LHCN-M2 (cell line): ENCODE measurements at places on chromosomes 6 and 20. TPM values are rescaled to one million over a fixed set of nuclear protein-coding genes. Genes with fewer than 3 reads are reported as not detected.
A peak's percentile ranks its signal among the peaks of the same experiment; 100 is the strongest.

Gene PTCHD4
- total RNA-seq = 21.0 and 23.6 TPM in 2 replicates

Gene ID4
- not detected in 2 replicates for total RNA-seq

DNA sequence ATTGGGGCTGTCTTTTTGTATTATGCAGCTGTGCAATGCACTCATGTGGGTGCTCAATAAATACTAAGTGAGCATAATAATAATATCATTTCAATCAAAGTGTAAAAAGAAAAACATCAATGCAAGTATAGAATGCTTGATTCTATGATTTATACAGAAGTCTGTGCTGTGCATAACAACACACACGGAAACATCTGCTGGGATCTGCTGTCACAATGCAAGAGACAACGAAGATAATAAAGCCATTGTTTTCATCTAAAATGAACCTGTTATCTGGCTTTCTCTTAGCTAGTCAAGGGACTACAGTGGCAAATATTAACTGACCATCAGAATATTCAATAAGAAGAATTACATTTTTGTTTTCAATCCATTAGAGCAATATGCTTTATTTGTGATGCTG, 1156.9 kb upstream of the MAP3K7 start:
- DNase-seq = no peak

Gene ANKEF1
- total RNA-seq = 0.23 and 0.26 TPM in 2 replicates

DNA sequence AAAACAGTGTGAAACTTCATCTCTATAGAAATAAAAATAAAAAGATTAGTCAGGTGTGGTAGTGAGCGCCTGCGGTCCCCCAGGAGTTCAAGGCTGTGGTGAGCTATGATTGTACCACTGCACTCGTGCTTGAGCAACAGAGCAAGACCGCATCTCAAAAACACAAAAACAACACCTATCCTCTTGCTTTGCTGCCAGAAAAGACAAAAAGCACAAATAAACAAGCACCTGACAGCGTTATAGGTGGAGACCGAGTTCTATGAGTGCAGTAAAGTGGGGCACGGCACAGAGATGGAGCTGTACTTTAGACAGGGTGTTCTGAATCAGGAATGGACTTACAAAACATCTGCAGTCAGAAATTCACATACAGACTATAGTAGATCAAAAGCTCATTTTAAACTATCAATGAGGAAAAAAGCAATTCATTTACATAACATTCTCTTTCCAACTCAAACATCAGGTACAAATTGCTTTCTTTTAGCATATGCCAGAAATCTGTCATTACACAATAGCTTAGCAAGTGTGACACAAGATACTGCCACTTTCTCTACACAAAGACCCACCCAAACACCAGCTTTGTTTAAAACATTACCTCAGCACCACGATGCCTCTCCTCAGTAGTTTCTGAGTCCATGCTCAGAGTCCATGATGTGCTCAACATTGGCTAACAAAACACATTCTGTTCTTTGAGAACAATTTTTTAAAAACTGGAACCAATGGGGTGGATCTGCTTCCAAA, 10.1 kb downstream of the EZR start:
- DNase-seq = no peak

GRCh38 chr6:683742-684440, 9.0 kb downstream of the EXOC2 start:
- DNase-seq = peak; percentile 92

DNA sequence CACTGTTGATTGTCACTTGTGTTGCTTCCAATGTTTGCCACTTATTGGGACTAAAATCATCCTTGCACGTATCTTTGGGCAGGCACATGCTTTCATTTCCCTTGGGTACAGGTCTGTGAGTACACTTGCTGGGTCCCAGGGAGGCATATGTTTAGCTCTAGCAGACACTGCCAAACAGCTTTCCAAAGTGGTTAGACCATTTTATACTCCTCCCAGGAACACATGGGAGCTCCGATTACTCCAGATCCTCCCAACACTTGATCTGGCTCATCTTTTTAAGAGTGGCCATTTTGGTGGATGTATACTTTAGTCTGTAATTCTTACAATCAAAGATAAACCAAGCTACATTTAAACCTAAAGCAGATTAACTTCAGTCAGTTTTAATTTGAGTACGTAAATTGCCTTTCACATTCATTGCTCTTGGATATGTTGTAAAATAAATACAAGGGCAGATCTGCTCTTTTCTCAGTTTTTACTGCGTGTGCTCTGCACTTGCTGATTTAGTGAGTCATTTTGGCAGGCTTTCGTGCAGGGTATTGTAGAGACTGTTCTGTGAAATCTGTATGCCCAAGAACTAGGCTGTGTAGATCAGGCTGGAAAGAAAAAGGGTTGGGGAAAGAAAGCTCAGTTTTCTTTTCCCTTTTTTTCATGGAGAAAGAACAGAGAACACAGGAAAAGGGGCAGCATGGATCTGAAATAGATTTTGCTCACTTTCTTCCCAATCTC, 19.5 kb downstream of the SLC22A1 start:
- peak; percentile 65 for DNase-seq

Gene WFDC5
- total RNA-seq = not detected in 2 replicates

DNA sequence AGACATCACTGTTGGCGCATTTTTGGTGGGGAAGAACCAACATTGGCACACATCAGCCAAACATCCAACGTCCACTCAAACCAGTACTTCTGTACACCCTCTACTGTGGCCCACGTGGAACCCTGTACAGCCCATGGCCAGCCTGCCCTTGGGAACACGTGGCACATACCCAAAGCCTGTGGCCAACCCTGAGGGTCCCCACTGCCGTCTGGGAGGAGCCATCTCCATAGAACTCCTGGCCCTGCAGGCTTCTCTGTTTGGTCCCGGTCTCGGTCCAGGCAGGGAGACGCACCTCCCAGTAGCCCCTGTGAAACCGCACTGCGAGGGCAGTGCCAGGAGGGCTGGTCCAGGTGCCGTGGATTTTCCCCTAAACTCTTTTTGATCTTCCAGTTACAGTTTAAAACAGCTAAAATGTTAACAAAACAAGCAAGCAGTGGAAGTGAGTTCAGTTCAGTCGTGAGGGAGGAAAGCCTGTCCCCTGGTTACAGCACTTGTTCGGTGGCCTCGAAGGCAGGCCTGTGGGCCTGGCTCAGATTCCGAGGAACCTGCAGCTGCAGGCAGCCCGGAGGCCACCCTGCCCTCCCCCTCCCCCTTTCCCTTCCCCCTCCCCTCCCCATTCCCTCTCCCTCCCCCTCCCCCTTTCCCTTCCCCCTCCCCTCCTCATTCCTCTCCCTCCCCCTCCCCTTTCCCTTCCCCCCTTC, 233.7 kb downstream of the DLL1 start:
- DNase-seq = no peak

DNA sequence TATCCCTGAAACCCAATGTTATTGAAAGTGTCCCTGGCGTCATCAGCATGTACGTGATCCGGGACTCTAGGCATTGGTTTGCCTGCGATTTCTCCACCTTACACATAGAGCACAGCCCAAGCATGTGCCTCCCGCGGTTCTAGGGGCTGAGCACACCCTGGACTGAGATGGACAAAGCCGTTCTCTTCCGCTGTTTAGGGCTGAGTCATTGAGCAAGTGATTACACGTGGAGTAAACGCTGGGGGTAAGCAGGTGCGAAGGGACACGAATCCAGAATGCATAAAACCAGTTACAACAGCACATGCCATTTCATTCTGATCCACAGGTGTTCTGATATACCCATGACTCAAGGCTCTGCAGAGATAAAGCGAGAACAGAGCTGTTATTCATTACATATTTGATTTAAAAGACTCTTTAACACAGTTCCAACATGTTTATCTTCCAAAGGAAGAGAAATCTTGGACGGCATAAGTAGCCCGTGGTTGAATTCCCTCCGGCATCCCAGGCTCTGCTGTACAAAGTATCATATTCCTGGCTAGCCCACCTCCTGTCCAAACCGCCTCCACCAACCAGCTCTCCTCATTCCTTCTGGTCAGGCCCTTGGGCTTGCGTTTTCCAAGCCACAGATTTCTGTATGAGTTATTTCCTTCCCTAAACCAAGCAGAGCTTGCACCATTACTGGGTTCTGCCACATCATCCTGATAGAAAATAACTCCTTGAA, 36.1 kb upstream of the THBS2 start:
- DNase-seq = peak; percentile 23

- DNase-seq = peak; percentile 12
These were observed 27.1 kb upstream of the HAO1 start for GRCh38 chr20:7967199-7967844.

GRCh38 chr20:3802524-3803239, 6.6 kb downstream of the CDC25B start:
- DNase-seq = no peak

Gene UNC5CL
- total RNA-seq = under 0.01 TPM in 1 of 2 replicates, not detected in the other

Gene KLC4
- 10.6 and 11.2 TPM in 2 replicates for total RNA-seq

GRCh38 chr20:49928411-49929141, 7.6 kb upstream of the RNF114 start:
- DNase-seq = peak; percentile 82

DNA sequence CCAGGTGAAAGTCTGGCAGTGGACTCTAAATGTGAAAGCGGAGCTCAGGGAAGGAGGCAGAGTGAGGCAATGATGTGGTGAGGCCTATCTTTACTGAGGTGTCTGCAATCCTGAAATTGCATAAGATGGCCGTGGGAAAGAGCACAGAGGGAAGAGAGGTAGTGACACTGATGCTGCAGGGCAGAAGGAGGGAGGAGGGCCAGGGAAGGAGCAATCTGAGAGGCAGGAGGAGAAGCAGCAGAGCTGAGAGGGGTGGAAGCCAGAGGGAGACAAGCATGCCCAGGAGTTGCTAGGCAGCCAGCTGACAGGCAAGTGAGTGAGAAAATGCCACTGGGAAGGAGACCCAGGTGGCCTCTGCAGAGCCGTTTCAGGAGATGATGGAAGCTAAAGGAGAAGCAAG, 97.4 kb upstream of the CNR1 start:
- no peak for DNase-seq

Gene SSR1
- total RNA-seq = 109 and 128 TPM in 2 replicates

DNA sequence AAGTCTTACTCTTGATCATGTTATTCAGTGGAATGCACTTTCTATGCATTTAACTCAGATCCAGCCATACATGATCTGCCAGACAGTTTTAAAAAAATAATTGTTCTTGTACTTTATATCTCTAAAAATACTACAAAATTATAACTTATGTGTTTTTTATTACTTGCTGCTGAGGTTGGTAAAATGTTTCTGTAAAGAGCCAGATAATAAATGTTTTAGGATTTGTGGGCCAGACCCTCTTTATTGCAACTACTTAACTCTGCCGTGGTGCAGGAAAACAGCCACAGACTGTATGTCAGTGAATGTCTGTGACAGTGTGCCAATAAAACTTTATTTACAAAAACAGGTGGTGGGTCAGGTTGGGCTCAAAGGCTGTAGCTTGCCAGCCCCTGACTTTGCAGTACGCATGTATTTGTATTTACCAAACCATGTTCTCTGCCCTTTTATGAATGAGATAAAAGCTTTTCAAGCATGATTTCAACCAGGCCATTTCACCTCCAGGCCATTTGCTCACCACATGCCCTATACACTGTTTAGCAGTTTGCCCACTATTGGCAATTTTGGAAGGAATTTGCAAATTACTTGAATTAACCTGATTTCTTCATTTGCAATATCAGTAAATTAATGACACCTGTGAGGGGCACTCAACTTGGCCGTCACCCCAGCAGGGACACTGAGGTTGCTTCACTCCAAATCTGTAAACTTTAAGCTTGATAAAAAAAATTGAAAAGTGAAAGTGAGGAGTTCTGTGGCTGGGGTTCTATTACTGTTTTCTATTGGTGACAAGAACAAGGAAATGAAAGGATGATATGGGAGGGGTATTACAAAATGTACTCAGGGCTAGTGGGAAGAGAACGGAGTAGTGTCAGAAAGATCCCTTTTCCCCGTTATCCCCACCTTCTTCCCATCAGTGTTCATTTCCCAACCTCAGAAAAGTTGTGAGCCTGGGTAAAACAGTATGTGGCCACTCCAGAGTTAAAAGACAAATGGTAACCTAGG, 133.4 kb downstream of the CEBPB start:
- no peak for DNase-seq

DNA sequence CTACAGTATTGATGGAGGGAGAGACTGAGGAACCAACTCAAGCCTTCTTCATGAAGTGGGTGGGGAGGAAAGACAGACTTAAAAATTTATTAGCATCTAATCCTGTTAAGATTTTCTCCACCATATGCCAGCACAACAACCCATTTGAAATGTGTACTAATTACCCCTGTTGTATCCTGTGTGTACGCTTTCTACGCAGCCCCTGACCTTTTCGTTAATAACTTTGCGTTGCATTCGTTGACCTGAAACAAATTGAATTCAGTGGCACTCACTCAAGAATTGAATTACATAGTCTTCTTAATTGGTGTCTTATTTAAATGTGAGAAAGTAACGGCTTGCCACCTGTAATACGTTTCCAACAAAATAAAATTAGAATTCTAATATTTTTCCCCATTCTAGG, 113.9 kb downstream of the LINC00237 start:
- no peak for DNase-seq

- peak; percentile 11 for DNase-seq
These were observed 74.8 kb upstream of the MBOAT1 start for GRCh38 chr6:20286968-20287565.

GRCh38 chr20:59448851-59449444, 148.5 kb downstream of the EDN3 start:
- no peak for DNase-seq

DNA sequence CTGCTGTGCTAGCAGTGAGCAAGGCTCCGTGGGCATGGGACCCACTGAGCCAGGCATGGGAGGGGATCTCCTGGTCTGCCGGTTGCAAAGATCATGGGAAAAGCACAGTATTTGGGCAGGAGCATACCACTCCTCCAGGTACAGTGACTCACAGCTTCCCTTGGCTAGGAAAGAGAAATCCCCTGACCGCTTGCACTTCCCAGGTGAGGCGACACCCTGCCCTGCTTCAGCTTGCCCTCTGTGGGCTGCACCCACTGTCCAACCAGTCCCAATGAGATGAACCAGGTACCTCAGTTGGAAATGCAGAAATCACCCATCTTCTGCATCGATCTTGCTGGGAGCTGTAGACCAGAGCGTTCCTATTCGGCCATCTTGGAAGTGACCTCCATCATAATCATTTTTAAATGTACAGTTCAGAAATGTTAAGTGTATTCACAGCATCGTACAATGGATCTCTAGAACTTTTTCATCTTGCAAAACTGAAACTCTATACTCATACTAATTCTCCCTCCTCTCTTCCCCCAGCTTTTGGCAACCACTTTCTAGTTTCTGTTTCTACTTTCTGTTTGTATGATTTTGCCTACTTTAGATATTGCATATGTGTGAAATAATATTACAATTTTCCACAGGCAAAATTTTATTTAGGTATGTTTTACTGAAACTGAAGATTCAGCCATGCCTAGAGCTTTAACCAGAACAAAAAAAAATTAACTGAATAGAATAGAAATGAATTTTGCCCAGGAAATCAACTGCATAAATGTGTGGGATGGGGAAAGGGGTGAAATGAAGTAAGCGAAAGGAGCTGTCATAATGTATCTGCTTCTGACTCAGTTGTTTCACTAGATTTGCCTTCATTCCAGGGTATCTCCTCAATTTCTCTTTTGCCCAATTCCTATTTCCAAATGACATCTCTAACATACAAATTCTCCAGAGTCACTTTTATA, 100.0 kb downstream of the RWDD2A start:
- DNase-seq = no peak

Gene ZSCAN23
- 1.9 and 2.1 TPM in 2 replicates for total RNA-seq

Gene CCN5
- not detected in 2 replicates for total RNA-seq

DNA sequence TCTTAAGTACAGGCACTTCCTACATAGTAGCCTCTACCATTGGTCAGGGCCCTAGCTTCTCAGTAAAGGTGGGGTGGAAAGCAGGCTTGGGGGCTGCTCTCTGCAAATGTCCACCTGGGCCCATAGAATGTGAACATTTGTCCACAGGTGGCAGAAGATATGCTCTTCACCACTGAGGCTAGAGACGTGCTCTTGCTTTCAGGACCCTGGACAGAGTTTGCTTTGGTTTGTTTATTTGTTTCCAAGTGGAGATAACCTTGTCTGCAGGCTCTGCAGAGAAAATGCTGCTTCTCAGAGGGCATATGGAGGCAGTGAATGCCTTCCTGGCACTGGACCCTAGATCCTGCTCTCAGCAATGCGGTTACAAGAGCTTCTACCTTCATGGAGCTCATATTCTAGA, 129.0 kb downstream of the F13A1 start:
- no peak for DNase-seq
